ENCODE measurements at places on chromosomes 4 and X.
A peak's percentile ranks its signal among the peaks of the same experiment; 100 is the strongest.

GRCh38 chrX:103250977-103251376 lies 4.0 kb downstream of the TCEAL8 start:
- no peak for DNase-seq

- no peak for DNase-seq
Measured at GRCh38 chrX:66756717-66757116, 117.8 kb upstream of the EDA2R start.

DNA sequence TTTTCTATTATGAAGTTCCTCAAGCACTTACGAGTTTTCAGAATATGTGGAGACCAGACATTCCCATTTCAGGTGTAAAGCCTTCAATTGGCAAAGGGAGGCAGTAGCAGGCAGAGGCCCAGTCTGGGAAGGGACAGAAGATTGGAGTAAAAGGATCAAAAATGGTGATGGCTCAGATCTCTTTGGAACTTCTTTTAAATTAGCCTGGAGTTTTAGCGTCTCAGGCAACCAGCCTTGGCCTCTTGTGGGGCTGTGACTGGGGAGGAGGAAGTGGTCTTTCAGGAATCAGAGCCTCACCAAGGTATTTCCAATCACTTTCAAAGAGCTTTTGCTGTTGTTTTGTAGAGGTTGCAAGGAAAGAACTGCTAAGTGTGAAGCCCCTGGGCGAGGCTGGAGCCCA lies 239.1 kb downstream of the FRAS1 start:
- no peak for DNase-seq

DNA sequence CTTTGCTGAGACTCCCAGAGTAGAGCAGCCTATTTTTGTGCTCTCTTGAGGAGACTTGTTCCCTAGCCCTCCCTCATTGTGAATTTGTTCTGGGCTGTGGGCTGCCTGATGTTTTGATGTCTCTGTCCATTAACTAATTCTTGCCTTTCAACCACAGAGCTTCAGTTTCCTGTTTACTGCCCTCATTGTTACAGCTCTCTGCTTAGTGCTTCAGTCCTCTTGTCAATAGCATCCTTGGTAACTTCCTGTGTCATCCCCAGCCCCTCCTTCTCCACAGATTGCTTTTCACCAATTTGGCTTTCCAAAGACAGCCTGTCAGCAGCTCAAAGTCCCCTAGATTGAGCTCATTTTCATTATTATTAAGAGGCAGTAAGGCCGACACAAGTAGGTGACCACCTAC lies 69.9 kb downstream of the COX7B2 start:
- peak; percentile 26 for DNase-seq

DNA sequence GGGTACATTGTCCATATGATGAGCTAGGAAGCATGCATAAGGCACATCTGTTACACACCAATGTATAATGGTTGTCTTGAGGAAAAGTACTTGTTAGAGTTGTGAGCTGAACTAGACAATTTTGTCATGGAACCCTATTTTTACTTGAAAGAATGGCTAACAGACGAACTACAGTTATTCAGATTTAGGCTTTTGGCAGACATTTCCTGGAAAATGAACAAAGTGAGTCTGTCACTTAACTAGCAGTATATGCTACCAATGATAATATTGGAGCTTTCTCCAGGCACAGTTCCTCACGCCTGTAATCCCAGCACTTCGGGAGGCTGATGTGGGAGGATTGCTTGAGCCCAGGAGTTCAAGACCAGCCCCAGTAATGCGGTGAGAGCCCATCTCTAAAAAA lies 61.9 kb upstream of the SLC25A43 start:
- no peak for DNase-seq

GRCh38 chrX:132401935-132402334 lies 86.9 kb downstream of the MBNL3 start:
- no peak for DNase-seq

- no peak for DNase-seq
Measured at GRCh38 chr4:3729188-3729881, 36.9 kb upstream of the ADRA2C start.

DNA sequence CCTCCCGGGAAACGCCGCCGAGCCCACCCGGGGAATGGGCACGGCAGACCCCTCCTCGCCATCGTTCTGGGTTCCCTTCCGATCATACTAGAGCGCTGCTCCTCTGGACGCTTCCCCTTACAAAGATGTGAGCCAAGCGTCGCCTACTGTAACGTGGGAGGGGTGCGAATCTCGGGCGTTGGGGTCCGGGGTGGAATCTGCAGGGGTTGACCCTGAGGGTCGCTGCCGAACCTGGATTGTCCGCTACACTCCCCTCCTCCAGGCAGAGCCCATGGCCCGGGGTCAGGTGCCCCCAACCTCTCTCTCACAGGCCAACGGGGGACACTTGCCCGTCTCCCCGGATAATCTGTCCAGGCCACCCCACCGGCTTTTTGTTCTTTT lies 13.8 kb downstream of the BCOR start:
- DNase-seq, result no peak

Data from midbrain (tissue), 1 donor.